Right hindlimb (tissue), 1 donor: ENCODE measurements at places on chromosomes 4 and X.

- no peak for DNase-seq
Observed at GRCh38 chr4:135338181-135338580, 1136.6 kb upstream of the PABPC4L start.

DNA sequence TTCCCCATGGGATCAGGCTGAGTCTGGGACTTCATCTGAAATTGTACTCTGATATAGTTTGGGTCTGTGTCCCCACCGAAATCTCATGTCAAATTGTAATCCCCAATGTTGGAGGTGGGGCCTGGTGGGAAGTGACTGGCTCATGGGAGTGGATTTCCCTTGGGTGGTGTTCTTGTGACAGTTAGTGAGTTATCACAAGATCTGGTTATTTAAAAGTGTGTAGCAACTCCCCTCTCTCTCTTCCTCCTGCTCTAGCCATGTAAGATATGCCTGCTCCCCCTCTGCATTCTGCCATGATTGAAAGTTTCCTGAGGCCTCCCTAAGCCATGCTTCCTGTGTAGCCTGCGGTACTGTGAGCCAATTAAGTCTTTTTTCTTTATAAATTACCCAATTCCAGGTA, 61.0 kb downstream of the RASGEF1B start:
- DNase-seq: no peak

- DNase-seq: no peak
Observed at GRCh38 chrX:26442340-26442739, 226.4 kb downstream of the MAGEB5 start.

DNA sequence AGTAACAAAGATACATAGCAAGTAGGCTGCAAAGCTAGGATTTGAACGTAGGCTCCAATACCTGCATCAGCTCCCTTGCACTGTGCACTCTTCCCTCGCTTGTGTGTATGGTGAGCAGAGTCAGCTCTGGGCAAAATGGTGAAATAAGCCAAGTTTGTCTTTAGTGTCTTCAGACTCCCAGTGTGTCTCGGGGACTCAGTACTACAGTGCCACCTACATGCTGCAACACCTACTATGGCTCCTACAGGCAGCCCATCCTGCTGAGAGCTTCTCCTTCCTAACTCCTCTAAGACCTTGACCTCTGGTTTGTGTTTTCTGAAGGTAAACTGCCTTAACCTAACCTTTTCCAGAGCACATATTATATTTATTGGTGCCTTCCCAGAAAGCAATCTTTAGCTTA, 42.5 kb downstream of the RTL9 start:
- no peak for DNase-seq

- no peak for DNase-seq
Observed at GRCh38 chr4:12545812-12546211, 938.3 kb downstream of the RAB28 start.

GRCh38 chr4:139900964-139901376, 235.4 kb downstream of the MGST2 start:
- no peak for DNase-seq

DNA sequence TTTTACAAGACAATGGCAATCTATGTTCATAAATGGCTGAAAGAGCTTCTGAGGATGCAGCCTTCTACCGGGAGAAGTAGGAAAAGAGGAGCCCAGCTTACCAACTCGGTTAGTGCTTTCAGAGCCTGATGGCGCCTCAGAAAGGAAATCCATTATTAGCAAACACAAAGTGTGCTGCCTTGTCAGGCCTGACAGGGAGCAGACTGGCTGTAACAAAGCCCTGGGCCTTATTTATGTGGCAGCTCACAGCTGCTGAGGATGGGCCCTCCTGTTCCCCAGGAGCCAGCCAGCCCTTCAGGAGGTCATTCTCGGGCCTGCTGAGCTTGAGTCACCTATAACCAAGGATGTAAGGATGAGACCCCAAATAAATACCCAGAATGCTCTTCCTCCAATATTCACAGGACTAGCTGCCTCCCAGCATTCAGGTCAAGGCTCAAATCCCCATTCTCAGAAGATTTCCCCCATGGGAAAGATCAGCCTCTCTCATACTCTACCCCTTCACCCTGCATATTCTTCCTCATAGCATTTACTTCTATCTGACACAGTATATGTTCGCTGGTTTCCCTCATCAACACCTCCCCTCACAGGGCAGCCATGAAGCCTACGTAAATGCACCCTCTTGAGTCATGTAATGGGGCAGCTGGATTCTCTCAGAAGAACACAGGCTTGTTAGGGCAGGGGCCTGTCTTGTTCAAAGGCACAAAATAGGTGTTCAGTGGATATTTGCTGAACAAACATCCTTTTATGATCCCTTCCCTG, 227.0 kb upstream of the RASGEF1B start:
- DNase-seq: no peak

GRCh38 chrX:63529961-63530360, 178.8 kb upstream of the SPIN4 start:
- DNase-seq: no peak

DNA sequence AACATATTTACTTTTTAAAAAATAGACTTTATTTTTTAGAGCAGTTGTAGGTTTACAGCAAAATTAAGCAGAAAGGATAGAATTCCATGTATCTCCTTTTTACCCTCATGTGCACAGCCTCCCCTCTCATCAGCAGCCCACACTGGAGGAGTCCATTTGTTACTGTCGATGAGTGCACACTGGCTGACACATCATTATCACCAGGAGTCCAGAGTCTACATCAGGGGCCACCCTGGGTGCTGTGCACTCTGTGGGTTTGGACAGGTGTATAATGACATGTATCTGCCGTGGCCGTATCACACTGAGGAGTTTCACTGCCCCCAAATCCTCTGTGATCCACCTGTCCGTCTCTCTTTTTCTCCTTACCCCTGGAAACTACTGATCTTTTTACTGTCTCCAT, 26.3 kb downstream of the TBC1D14 start:
- no peak for DNase-seq

- DNase-seq: no peak
Observed at GRCh38 chr4:675036-675882, 917 bp downstream of the MYL5 start.

DNA sequence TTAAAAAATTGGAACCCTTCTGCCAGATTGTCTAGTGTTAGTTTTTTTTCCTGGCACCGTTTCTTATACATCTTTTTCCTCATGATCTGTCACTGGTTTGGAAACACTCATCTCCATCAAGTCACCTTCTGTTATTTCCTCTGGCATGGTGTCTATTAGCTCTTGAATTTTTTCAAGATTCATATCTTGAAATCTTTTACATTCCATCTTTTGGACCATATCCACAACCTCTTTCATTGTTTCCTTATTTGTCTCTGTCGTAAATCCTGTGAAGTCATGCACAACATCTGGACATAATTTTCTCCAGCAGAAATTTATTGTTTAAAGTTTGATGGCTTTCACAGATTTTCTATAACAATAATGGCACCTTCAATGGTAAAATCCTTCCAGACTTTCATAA, 10.2 kb upstream of the TMEM185A start:
- DNase-seq: no peak

DNA sequence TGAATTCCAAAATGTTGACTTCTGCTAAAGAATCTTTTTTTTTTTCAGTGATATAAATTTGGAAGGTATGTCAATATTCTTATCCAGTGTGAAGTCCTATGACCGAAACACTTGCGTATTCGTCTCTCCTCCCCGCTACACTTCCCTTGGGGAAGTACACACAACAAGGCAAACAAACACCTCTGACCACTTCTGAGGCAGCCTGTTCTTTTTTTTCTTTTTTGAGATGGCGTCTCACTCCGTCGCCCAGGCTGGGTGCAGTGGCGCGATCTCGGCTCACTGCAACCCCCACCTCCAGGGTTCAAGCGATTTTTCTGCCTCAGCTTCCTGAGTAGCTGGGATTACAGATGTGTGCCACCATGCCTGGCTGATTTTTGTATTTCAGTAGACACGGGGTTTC, 78.1 kb upstream of the DHRSX start:
- no peak for DNase-seq

- DNase-seq: no peak
Observed at GRCh38 chr4:71550220-71551165, 211.7 kb downstream of the SLC4A4 start.

GRCh38 chrX:143648705-143649104, 12.8 kb upstream of the SLITRK4 start:
- DNase-seq: no peak

- DNase-seq: no peak
Observed at GRCh38 chrX:48357681-48358080, 1.2 kb upstream of the SSX3 start.

GRCh38 chr4:25050370-25051078, 19.8 kb upstream of the LGI2 start:
- no peak for DNase-seq

- DNase-seq: peak; percentile 61
Observed at GRCh38 chrX:24395775-24396174, 35.3 kb downstream of the SUPT20HL1 start.

DNA sequence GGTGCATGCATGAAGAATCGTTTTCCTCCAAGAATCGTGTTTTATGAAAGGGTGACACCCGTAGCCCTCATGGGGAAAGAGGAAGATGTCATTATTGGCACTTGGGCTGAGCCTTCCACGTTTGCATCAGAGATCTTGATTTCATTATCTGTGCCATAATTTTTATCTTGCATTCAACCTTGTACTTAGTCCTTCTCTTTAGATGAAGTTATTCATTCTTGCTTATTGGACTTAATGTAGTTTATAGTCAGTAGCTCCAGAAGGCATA, 66.8 kb downstream of the GAB1 start:
- DNase-seq: no peak

- DNase-seq: no peak
Observed at GRCh38 chr4:145812919-145813318, 125.7 kb downstream of the ZNF827 start.

DNA sequence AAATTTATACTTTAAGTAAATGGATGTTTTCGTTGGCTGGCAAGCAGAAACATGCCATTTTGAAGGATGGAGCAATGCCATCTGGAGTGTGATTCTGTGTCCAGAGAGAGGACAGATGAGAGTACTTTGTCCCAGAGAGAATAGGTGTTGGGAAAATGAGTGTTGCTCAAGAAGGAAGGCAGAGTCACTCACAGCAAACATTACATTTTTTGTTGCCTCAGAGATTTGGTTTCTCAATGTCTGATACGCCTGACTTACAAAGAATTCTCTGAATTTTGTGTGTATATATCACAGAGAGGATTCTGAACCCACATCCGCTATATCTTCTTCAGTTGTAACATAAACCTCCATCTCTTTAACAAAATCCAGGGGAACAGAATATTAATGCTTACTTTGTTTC, 102.8 kb upstream of the PCDH18 start:
- DNase-seq: no peak

- DNase-seq: no peak
Observed at GRCh38 chr4:51995647-51996220, 24.4 kb downstream of the LRRC66 start.

- DNase-seq: no peak
Observed at GRCh38 chr4:94548571-94548970, 96.8 kb downstream of the PDLIM5 start.

DNA sequence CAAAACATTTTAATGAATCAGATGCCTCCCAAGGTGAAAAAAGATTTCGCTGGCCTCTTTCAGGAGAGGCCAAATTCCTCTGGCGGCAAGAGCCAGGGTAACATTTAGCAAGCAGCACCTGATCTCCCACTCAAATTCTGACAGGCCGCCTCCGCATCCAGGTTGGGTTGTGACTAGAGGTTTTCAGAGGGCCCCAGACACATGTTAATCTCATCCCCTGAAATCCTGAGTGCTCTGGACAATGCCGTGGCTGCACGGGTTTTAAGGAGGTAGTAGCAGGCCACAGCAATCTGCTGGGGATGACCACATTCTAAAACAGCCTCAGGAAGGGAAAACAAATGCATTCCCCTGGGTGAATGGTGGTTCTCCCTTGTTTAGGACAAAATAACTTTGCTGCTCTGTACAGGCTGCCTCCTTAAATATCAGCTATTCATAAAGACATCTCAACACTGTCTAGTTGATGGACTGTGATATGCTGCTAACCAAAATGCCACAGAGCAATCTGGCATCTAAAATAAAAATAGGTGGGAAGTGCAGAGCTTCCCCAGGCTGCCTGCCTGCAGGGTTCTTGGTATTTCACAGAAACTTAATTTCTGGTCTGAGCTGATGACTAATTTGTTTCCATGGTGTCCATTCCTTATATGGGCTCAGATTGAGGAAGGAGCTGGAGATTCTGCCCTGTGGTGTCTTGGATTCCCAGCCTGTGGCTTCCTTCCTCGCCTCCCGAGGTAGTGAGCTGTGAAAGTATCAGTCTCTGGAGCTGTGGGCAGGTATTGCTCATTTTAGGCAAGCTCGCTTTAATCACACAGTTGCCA, 202.0 kb downstream of the DCLK2 start:
- DNase-seq: no peak

DNA sequence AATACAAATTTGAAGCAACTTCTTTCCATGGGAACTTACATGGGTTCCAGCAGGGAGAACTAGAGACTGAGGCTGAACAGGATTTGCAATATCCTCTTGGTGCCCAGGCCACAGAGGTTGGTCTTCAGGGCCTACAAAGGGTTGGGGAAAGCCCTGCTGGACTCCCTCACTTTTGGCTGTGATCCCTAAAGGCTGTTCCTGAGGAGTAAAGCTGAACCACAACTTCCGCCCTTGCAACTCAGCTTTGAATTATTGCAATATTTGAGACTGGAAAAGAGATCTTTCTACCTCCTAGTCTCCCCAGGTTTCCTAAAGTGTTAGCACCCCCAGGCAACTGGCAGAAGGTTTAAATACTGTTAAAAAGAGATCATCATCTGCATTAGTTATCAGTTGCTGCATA, 26.9 kb downstream of the DCHS2 start:
- DNase-seq: no peak

DNA sequence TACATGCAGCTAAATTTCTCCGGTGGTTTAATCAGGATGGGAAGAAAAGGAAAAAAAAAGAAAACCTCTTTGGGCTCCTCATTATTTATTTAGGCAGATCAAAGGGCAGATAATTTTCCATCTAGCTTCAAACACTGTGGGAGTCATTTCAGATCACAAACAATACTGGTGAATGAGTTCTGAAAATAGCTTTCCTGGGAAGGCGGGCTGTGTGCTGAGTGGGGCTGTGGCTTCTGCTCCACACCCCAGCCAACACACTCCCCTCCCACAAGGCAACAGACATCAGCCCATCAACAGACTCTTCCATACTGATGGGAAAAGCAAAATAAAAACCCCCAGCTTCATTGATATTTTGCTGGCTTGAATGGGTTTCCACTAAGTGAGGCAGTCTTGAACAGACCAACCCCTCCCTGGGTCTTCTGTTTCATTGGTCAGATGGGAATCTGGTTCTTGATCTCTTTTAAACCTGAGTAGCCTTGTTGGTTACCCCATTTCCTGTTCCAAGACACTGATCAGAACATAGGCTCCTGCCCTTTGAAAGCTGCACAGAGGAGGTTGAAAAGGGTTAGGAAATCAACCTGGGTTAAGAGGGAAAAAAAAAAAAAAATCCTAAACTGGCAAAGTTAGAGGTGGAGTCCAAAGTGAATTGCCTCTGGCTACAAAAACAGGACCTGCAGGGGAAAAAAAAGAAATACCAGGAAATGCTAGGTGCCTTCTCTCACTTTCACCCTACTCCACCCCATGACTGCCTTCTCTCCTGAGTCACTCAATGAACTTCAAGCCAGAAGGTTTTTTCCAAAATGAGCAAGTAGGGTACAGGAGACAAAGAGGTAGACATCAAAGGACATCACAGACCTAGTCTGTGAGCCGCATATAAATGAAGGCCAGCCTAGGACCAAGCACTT, 20.0 kb downstream of the AMOT start:
- DNase-seq: no peak
